ENCODE measurements at places on chromosomes 12 and 14. TPM values are rescaled to one million over a fixed set of nuclear protein-coding genes. Genes with fewer than 3 reads are reported as not detected.
A peak's percentile ranks its signal among the peaks of the same experiment; 100 is the strongest.

Gene HPD
- total RNA-seq, result under 0.01 TPM

Gene SIVA1
- 57.2 TPM for total RNA-seq

DNA sequence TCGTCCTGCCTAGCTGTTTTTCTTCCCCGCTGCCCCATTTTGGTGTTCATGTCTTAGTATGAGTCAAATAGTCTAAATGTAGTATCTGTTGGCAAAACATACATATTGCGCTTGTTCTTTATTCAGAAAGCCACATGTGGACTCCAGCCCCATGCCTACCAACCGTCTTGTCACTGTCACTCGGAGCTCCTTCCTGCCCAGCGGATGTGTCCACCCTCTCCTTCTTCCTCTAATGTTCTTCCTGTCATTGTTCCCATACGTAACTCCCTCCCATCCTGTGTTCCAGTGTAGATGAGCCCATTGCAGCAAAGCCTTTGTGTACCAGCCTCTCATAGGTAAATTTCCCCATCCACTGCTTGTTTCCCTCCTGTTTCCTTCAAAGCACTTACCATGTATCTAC, 120.5 kb downstream of the TMX1 start:
- no peak overlapping the region for H3K27ac ChIP-seq
- no peaks in the 10 kb centered on the region for H3K36me3 ChIP-seq
- no peaks in the 10 kb centered on the region for H3K4me1 ChIP-seq
- H3K27me3 ChIP-seq, result no peaks in the 10 kb centered on the region

Gene RAD9B
- total RNA-seq, result 0.59 TPM

GRCh38 chr12:26319511-26319910, 124.1 kb downstream of the SSPN start:
- no peaks in the 10 kb centered on the region for H3K36me3 ChIP-seq
- peaks cover 21% of the 10 kb centered on the region for H3K4me1 ChIP-seq
- H3K27me3 ChIP-seq, result no peaks in the 10 kb centered on the region
- DNase-seq, result peak; percentile 3

Measured in osteoblast (primary cell).